Glutamatergic neuron (in vitro differentiated cells): ENCODE measurements at places on chromosomes 13 and 19. TPM values are rescaled to one million over a fixed set of nuclear protein-coding genes. Genes with fewer than 3 reads are reported as not detected.
A peak's percentile ranks its signal among the peaks of the same experiment; 100 is the strongest.

Gene SIRT2
- 91.3 TPM for total RNA-seq

DNA sequence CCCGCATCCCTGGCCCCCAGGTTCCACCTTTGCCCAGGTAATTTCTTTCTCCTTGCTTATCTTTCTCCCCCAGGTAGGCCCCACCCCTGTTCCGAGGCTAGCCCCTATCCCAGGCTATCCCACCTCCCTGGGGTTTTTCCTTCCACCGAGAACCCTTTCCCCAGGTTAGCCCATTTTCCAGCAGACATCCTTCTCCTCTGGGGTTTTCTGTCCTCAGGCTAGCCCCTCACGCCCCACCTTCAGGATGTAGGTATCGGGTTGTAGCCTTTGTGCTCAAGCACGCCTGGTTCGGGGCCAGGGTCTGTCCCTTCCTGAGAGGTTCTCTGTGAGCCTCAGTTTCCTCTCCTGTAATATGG lies 837 bp downstream of the FSD1 start:
- H3K4me1 ChIP-seq: peaks cover 7% of the 10 kb centered on the region
- peaks cover 12% of the 10 kb centered on the region for H3K27me3 ChIP-seq
- DNase-seq: no peak
- peak overlapping the region; percentile 65 for H3K4me3 ChIP-seq

GRCh38 chr13:44760434-44760833 lies 184.3 kb upstream of the TSC22D1 start:
- no peak for DNase-seq
- no peak overlapping the region for H3K27ac ChIP-seq
- no peaks in the 10 kb centered on the region for H3K36me3 ChIP-seq
- H3K4me3 ChIP-seq: no peak overlapping the region
- peaks cover 4% of the 10 kb centered on the region for H3K4me1 ChIP-seq
- H3K27me3 ChIP-seq: no peaks in the 10 kb centered on the region

- peaks cover 3% of the 10 kb centered on the region for H3K27me3 ChIP-seq
- no peak overlapping the region for H3K27ac ChIP-seq
- H3K4me1 ChIP-seq: no peaks in the 10 kb centered on the region
- DNase-seq: no peak
- no peak overlapping the region for H3K4me3 ChIP-seq
- no peaks in the 10 kb centered on the region for H3K36me3 ChIP-seq
These were observed 10.5 kb upstream of the NTN5 start for GRCh38 chr19:48683349-48683748.

Gene ZNF708
- 47.7 TPM for total RNA-seq

DNA sequence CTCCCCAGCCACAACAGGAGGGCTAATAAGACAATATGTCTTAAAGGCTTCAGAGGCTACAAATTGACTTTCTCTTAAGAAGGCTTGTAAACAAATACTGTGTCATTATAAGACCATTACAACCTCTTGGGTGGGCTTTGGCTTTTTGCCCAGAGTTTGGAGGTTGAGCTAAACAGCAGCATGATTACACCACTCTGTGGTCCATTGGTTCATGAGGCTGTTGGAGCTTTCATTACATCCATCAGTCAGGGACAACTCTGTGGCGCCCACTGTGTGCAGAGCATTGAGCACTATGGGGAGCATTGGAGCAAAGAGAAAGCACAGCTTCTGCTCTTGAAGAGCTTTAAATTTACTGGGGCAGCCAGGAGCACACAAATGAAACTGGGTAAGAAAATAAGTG lies 75.9 kb downstream of the TNFSF11 start:
- H3K36me3 ChIP-seq: no peaks in the 10 kb centered on the region
- no peaks in the 10 kb centered on the region for H3K27me3 ChIP-seq
- DNase-seq: no peak
- H3K4me1 ChIP-seq: peaks cover 2% of the 10 kb centered on the region

DNA sequence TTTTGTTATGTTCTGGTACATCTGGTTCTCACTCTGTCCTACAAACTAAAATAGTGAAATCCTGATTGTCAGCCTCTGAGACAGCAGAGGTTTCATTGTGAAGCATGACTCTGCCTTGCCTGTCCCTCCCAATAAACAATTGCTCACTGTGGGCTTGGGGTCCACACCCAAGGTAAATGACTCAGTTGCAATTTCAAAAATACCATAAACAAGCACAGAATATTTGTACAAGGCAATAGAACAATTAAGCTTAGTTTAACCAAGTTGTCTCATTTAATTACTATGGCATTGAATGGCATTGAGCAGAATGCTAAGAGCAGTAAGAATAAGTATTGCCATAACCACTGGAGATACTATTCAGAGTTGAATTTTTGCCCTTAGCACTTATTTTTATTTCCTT lies 353.6 kb downstream of the SPRY2 start:
- no peak for DNase-seq
- H3K4me1 ChIP-seq: no peaks in the 10 kb centered on the region
- no peaks in the 10 kb centered on the region for H3K27me3 ChIP-seq
- no peak overlapping the region for H3K27ac ChIP-seq
- H3K4me3 ChIP-seq: no peak overlapping the region

- peaks cover 3% of the 10 kb centered on the region for H3K27me3 ChIP-seq
- DNase-seq: no peak
- H3K4me3 ChIP-seq: peak overlapping the region; percentile 78
- no peak overlapping the region for H3K27ac ChIP-seq
These were observed 629 bp downstream of the IZUMO4 start for GRCh38 chr19:2097203-2097885.

Gene NRTN
- 1.2 TPM for total RNA-seq

DNA sequence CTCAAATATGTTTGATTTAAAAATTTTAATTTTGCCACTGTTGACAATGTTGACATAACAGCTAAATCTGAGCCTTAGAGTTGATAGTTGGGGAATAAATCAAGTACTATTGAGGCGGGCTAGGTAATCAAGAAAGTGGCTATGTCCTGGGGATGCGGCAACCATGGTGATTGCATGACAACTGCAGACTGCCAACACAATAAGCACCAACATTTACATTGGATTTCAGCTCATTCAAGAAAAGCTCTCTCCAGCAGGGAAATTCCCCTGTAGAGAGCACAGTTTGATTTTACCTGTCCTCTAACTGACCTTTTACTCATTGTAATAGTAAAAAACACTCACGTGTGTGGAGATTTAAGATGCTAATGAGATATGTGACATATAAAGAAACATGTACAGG lies 63.1 kb downstream of the ZNF100 start:
- no peak overlapping the region for H3K4me3 ChIP-seq
- no peak overlapping the region for H3K27ac ChIP-seq
- H3K36me3 ChIP-seq: peaks cover 7% of the 10 kb centered on the region
- DNase-seq: no peak
